ENCODE measurements at places on chromosomes 13 and 19.

GRCh38 chr19:2428756-2429711, 1.6 kb upstream of the TIMM13 start:
- no peak for DNase-seq

DNA sequence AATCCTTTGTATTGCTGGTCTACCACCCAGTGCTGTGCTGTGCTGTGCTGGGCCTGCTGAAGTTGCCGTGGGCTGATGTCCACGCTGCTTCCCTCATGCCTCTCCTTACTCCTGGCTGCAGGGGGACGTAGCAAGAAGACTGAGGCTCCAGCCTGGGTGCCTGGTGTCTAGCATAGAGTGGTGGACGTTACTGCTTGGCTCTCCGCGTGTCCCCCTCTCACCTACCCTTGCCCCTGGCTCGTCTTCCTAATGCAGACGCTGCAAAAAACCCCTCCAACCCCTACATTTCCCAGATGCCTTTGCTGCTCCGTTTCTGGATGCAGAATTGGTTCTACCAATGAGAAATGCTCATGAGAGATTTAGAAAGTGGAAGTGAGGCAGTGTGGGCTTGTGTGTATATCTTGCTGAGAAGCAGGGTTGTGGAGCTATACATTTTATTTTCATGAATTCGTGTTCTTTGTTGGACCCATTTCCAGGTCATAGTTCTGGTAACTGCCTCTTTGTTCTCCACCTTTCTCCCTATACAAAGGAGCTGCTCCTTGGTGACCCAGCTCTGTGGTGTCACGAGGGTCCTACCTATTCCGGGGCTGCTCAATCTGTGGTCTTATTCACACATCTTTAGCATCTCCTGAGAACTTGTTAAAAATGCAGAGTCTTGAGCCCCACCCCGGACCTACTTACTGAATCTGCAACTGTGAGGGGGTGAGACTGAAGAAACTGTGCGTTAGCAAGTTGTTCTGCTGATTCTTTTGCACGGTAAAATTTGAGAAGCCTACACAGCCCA, 7.9 kb upstream of the DENND1C start:
- DNase-seq: no peak

GRCh38 chr19:16022251-16022650, 54.0 kb upstream of the TPM4 start:
- DNase-seq: no peak

DNA sequence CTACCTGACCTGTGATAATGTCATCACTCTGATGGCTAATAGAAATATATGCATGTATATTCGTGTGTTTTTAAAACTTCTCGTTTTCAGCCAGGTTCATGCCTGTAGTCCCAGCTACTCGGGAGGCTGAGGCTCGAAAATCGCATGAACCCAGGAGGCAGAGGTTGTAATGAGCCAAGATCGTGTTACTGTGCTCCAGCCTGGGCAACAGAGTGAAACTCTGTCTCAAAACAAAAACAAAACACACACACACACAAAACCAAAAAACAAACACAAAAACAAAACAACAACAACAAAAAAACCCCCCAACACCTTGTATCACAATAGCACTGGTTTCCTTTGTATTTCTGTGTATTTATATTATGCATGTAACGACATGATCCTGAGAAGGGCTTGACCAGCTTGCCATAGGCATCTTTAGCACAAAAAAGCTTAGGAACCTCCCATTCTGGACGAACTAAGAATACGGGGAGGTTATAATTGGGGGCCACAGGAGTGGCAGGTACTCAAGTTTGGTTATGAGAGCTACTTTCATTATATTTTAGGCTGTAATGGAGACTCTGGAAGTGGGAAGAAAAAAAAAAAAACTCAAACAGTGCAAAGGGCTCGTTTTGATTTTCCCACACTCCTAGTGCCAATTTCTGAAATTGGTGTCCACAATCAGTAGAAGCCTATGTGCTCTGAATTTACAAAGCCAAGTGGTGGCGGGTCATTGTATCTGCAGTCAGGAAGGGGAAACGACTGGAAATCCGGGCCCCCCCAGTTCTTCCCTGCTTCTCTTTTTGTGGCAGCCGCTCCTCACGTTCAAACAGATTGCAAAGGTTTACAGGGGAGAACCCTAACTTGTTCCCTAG, 1.2 kb upstream of the ACP7 start:
- no peak for DNase-seq

- DNase-seq: no peak
These were observed 4.8 kb downstream of the TJP3 start for GRCh38 chr19:3712663-3713611.

GRCh38 chr13:28408235-28408848, 86.6 kb downstream of the FLT1 start:
- no peak for DNase-seq

DNA sequence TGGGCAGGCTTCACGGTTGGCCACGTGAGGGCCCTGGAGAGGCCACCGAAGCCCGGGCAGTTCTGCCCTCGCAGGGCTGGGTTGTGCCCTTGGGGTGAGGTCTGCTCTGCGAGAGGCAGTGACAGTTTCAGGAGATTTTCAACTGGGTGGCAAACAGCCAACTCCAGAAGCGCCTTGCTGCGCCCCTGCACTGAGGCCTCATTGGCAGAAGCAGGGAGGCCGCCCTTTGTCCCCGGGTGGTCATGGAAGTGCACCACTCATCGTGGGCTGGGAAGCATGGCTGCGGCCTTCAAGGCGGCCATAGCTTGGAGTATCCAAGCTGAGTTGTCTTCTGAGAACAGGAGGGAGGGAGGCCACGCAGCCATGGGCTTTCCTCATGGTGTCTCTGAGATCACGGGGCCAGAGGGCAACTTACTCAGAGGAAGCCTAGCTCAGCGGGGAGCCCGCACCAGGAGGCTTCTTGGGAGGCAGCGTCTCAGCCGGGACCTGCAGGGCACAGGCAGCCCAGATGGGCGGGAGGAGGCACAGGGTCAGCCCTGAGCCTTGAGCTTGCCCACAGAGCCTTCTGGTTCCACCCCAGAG, 14.8 kb downstream of the PLEKHJ1 start:
- DNase-seq: no peak

GRCh38 chr13:35470671-35471661, 5.5 kb downstream of the MAB21L1 start:
- DNase-seq: no peak

DNA sequence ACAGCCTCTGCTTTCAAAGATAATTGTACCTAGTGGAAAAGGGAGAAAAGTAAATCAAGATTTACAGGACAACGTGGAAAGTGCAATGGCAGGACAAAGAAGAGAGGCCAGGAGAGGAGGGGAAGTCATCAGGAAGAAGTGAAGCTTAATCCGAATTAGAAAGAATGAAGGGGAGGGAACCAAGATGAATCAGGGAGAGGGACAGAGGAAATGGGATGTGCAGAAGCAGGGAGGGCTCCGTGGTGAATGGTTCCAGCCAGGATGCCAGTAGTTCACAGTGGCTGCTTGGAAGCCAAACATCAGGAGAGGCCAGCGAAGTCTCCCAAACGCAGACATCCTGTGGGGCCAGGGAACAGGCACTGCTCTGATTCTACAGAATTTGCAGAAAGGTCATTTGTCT, 144.4 kb downstream of the LIG4 start:
- DNase-seq: no peak

GRCh38 chr13:50584856-50585580, 258.5 kb downstream of the DLEU7 start:
- no peak for DNase-seq

DNA sequence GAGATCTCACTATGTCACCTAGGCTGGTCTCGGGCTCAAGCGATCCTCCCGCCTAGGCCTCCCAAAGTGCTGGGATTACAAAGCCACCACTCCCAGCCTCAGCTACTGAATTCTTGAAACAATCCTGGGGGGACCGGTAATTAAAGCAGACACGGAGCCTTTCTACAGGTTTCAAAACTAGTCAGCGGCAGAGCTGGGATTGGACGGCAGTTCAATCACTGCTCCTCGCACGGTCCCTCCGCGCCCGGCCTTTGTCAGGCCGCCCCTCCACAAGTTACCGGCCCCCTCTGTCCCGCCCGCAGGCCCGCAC, 229 bp downstream of the BORCS8 start:
- no peak for DNase-seq

GRCh38 chr13:46296115-46296822, 84.5 kb downstream of the LRRC63 start:
- no peak for DNase-seq

- DNase-seq: no peak
These were observed 17.2 kb downstream of the FRY start for GRCh38 chr13:32048816-32049215.

GRCh38 chr19:13017306-13018034, 22.2 kb downstream of the NFIX start:
- no peak for DNase-seq

DNA sequence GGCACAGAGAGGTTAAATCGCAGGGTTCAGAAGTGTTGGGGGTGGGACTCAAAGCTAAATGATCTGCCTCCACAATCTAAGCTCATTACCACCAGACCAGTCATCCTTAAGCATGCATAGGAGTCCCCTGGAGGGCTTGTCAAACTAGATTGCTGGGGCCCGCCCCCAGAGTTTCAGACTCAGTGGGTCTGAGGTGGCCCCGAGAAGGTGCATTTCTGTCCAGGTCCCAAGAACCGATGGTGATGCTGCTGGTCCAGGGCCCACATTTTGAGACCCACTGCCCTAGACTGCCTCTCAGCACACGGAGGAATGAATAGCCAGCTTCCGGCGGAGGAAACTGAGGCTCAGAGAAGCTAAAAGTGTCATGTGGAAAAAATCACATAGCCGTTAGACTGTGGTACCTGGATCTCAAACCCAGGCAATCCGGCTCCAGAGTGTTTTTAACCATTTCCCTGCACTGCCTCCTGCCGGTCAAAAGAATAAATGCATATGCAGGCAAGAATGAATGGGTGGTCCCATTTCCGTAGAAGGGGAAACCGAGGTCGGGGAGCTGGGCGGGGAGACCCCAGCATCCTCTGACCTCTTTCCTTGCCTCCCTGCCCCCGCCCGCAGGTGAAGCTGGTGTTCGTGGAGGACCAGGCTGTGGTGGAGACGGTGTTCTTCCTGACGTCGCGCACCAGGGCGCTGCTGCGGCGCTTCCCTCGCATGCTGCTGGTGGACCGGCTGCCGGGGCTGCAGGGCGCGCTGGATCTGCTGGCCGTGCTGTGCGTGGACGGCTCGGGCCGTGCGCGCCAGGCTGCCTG, 23.8 kb downstream of the ZSWIM9 start:
- DNase-seq: no peak

GRCh38 chr13:99651016-99651415, 149.7 kb downstream of the TM9SF2 start:
- DNase-seq: no peak

DNA sequence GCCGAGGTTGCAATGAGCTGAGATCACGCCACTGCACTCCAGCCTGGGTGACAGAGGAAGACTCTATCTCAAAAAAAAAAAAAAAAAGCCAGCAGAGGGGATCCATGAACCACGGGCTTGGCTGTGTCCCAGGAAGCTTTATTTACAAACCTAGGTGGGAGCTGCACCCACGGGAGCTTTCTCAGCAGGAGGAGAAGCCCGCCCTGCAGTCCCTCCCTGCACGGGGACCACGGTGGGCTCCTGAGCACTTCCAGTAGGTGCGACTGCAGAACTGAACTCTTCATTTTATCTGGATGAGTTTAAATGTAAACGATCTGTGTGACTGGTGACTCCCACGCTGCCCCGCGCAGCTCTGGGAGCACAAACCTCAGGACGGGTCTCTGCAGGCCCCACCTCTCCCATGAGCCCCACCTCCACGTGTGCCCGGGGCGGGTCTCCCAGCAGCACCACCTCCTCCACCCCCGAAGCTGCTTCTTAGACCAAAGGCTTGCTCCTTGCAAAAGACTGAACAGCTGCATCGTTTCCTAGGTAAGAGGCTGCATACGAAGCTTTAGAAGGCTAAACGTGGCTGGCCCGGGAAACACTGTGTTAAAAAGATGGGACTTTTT, 66.4 kb downstream of the SPACA7 start:
- no peak for DNase-seq

DNA sequence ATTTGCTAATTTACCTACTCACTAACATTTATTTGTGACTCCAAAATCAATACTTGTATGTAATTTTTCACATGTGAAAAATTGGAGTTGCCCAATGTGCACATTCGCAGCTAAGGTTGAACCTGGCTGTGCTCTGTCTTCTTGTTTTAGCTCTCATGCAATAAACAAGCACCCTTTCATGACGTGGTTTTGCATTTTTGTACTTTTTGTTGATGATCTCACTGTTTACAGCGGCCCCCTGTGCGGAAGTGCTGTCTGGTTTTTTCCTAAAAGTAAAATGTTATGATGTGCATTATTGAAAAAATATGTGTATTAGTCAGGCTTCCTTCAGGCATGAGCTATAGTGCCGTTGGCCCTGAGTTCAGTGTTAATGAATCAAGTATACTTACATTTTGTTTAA, 18.1 kb downstream of the DGKH start:
- DNase-seq: no peak

DNA sequence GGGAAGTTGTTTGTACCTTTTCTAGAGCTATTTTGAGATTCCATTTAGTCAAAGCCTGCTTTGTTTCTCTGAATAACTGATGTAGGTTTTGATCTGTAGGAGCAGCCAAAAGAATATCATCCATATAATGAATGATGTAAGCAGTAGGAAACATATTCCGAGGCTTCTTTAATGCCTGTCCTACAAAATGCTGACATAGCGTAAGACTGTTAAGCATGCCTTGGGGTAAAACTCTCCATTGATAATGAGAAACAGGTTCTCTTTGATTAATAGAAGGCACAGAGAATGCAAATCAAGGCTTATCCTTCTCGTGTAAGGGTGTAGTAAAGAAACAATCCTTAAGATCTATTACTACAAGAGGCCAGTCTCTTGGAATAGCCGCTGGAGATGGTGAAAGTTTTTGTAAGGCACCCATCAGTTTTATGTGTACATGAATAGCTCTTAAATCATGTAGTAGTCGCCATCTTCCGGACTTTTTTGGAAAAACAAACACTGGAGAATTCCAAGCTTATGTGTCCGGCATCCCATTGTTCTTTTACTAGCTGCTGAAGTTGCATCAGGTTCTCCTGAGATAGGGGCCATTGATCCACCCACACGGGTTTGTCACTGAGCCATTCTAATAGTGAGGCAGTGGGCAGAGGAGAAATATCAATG, 13.5 kb downstream of the FPR3 start:
- no peak for DNase-seq

GRCh38 chr13:111533900-111534683, 213.7 kb downstream of the TEX29 start:
- DNase-seq: no peak

DNA sequence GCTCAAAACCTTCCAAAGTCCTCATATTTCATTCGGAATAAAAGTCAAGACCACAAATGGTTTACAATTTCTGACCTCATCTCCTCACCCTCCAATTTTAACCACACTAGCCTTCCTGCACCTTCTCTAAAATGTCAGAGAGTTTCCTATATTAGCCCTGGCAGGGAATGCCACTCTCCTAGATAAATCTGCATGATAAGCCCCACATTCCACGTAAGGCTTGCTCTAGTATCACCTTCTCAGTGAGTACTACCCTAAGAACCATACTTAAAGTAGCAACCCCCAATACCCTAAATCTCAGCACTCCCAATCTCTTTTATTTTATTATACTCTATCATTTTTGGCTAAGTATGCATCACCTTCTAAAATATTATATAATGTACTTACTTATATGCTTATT, 100.5 kb upstream of the SLITRK5 start:
- DNase-seq: no peak

DNA sequence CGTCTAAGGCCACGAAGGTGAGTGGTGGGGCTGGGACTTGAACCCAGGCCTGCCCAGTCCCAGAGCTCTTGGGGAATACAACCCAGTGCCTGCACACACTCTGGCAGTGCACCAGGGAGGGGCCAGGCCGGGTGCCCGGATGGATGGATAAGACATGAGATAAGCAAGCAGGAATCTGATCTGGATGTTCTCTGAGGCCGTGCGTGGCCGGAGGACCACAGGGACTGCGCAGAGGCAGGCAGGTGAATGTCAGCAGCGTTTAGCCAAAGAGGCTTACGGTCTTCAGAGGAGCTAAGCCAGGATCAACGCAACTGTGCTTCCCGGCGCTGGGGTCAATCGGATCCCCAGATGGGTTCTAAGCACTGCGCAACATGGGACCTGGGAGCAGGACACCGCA, 1.5 kb downstream of the ZNF787 start:
- no peak for DNase-seq
